ENCODE measurements at places on chromosomes 3 and 15.

DNA sequence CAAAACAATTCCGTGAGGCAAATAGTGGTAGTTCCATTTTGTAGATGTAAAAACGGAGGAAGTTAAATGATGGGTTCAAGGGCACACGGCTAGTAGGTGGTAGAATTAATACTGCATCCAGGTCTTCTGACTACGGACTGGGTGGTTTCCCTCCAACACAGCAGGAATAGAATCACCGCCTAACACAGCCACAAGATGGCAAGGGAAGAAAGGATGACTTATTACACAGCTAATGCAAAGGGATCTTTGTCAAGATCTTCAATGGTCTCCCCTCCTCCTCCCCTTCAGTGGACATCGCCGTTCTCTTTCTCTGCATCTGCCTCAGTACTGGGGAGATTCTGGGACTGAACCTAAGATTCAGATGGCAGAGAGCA is 524 bp upstream of the TOPBP1 start:
- DNase-seq: peak; percentile 24

DNA sequence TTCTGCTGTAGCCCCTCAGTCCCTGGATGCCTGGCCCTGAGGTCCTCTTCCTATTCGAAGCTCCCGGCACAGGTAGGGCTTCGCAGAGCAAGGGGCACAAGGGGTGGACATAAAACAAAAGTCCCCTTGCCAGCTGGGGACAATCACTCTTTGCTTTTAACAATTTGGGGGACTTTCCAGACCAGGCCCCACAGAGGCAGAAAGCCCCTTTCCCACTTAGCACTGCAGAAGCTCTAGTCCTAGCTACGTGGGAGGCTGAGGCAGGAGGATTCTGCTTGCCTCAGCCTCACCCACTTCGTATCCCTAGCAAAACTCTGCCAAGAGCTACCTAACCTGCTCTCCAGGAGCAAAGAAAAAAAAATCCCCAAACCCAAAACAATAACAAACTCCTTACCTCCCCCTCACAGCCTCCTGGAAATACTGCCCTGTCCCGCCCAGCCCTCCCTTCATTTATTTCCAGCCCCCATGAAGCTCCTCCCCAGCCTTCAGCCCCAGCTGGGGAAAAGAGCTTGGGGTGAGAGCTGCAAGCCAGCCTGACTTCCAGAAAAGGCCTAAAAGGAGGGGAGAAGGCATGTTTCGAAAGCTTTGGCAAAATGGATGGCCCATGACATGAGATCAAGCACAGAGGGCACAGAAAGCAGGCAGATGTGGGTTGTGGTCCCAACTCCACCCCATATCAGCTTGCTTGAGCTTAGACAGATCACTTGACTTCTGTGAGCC is at the start of gene CIDEC:
CIDEC (minus strand) TSS at position 424 of the 720 bp plus-strand sequence. CDS start 1,767 bp downstream, outside the sequence.
- DNase-seq: peak; percentile 29

DNA sequence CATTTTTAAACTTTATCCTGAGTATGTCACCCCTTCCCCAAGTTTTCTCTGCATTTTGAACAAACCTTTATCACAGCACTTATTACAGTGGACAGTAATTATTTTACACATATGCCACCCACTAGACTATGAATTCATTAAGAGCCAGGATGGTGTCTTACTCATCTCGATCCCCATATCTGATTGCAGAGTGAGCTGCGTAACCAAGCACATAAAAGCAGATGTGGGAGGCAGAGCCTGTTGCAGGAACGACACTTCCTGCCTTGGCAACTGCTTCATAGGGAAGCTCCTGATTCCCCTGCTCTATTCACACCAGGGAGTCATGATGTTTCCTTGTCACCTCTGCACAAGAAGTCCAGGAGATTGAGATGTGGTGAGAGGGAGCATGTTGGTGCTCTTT is 91.1 kb downstream of the MINAR1 start:
- DNase-seq: no peak

- no peak for DNase-seq
Measured at GRCh38 chr15:78645009-78645408, 4.0 kb upstream of the CHRNB4 start.

GRCh38 chr15:48177766-48178647 is at the start of gene MYEF2:
MYEF2 (minus strand) TSS chr15:48178295; CDS start chr15:48178237, 58 bp downstream.
- DNase-seq: peak; percentile 57

- no peak for DNase-seq
Measured at GRCh38 chr3:65748326-65748725, 290.4 kb downstream of the MAGI1 start.

GRCh38 chr3:28590216-28590615 is 241.6 kb upstream of the AZI2 start:
- no peak for DNase-seq

DNA sequence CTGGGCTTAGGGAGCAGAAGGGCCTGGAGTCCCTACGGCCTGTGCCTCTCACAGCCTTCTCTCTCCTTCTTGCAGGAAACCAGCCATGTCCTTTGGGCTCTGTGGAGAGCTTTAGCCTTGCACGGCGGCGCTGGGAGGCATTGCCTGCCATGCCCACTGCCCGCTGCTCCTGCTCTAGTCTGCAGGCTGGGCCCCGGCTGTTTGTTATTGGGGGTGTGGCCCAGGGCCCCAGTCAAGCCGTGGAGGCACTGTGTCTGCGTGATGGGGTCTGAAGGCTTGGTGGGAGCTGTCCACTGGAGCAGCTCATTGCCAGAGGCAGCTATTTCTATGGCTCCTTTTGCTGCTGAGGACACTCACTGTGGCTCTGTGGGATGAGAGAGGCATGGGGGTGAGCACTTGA is 4.1 kb downstream of the KLHDC8B start:
- no peak for DNase-seq

GRCh38 chr3:67654844-67655177 is 399 bp upstream of the SUCLG2 start:
- no peak for DNase-seq

DNA sequence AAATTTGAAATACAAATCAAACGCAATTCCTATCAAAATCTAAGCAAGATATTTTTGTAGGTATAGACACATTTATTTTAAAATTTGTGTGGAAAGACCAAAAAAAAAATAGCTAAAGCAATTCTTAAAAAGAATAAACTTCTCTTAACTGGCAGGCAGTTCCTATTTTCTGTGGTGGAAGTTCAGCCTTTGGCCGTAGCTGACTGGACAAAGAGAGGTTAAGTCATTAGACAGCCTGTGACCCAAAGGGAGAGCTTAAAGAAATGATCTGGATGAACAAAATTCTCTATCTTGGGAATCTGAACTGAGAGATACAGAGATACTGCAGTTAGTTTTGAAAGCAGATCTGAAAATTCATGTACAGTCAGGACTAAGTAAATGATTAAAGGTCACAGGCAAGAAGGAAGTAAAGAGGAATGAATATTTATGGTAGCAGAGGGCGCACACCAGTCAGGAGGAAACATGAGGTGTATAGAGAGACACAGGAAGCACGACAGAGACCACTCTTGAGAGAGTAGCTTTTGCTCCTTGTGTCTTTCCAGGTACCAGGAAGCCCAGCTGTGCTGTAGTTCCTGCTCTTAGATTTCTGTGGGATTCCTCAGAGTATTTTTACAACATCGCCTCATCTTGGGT is 57.5 kb downstream of the TPRG1 start:
- DNase-seq: no peak

All from amniotic epithelial cell (primary cell).